ENCODE measurements at places on chromosomes 12 and 14.

- no peak for DNase-seq
These were observed 218.9 kb downstream of the ACSS3 start for GRCh38 chr12:81296556-81297305.

GRCh38 chr12:52279422-52280318 is 5.2 kb downstream of the KRT86 start:
- DNase-seq = no peak

DNA sequence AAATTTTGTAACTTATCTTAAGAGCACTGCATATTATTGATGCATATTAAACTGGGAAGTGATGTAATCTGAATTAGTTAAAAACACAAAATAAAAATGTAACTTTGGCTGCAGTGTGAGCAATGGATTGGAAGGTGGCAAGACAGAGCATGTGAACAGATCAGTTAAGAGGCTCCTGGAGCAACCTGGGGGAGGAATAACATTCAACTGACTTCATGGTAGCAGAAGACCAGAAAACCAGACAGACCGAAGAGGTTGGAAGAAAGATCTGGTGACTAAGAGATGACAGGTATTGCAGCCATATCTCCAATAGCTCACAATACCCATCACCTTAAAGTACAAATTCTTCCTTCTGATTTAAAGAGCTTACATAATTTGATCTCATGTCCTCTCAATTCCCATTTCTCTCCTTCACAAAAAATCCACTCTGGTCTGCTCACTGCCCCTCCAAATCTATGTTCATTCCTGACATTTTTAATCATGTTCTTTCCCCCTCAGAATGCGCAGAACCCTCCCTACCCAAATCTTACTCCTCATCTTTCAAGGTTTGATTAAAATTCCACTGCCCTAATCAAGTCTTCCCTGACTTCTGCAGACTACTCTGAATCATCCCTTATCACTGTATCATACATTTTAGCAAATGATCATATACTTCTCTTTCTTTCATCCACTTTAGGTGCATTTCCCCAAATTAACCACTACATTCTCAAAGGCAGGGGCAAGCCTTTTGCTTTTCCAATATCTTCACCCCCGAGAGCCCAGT is 51.5 kb downstream of the DUSP16 start:
- DNase-seq = no peak

GRCh38 chr12:14906114-14906513 is 20.5 kb upstream of the MGP start:
- DNase-seq = no peak

- no peak for DNase-seq
These were observed 847 bp upstream of the WNT10B start for GRCh38 chr12:48972213-48972951.

DNA sequence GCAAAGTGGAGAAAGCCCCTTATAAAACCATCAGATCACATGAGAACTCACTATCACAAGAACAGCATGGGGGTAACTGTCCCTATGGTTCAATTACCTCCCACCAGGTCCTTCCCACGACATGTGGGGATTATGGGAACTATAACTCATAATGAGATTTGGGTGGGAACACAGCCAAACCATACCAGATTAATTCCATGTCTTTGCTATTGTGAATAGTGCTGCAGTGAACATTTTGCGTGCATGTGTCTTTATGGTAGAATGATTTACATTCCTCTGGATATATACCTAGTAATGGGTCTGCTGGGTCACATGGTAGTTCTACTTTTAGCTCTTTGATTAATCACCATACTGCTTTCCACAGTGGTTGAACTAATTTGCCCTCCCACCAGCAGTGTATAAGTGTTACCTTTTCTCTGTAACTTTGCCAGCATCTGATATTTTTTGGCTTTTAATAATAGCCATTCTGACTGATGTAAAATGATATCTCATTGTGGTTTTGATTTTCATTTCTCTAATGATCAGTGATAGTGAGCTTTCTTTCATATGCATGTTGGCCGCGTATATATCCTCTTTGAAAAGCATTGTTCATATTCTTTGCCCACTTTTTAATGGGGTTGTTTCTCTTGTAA is 29.7 kb upstream of the SAV1 start:
- DNase-seq = no peak

GRCh38 chr12:72522411-72522810 is 250.2 kb downstream of the TRHDE start:
- DNase-seq = no peak

GRCh38 chr12:23536293-23536692 is 413.2 kb downstream of the SOX5 start:
- no peak for DNase-seq

GRCh38 chr14:58571769-58572472 is 65.8 kb upstream of the DACT1 start:
- DNase-seq = peak; percentile 35

- no peak for DNase-seq
These were observed at the start of gene SYNE3 for GRCh38 chr14:95516554-95517181. SYNE3 (minus strand) TSS chr14:95516650; CDS start chr14:95475821, 40,829 bp downstream.

GRCh38 chr12:113069149-113069548 is 12.6 kb downstream of the DTX1 start:
- no peak for DNase-seq

DNA sequence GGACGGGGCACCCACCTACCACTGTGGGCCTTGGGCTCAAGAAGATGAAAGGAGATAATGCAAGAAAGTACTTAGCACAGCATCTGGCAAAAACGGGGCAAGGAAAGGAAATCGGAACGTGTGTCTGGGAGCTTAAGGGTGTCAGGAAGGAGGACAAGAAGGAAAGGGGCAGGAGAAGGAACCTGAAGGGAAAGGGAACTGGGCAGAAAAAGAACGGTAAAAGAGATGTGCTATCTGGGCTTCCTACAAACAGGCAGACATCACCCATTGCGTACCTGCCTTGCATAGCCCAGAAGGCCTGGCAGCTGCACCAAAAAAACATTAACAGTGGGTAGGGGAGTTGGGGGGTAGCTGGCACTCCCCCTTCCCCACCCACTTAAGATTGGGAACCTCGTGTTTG is 958 bp upstream of the REM2 start:
- DNase-seq = no peak

GRCh38 chr12:79897617-79898016 is 37.3 kb downstream of the PPP1R12A start:
- DNase-seq = no peak

- DNase-seq = no peak
These were observed 33.3 kb upstream of the GCH1 start for GRCh38 chr14:54935958-54936357.

GRCh38 chr12:51362747-51363342 is 16.4 kb upstream of the CELA1 start:
- no peak for DNase-seq

GRCh38 chr12:104790296-104791125 is 167.6 kb downstream of the SLC41A2 start:
- DNase-seq = peak; percentile 45

DNA sequence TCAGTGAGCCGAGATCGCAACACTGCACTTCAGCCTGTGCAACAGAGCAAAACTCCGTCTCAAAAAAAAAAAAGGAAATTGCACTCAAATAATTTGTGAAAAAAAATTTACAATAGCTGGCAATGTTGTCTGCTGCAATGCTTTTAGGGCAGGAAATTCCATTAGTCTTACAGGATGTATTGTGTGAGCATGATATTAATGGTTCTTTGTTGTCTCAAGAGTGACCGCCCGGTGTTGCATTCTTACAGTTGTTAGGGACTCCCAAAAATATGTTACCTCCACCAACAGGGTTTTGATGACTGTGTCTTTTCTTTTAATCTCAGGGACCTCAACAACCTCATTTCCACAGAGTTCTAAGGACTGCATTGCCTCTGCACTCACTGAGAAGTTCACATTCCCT is 44.8 kb downstream of the PZP start:
- DNase-seq = no peak

DNA sequence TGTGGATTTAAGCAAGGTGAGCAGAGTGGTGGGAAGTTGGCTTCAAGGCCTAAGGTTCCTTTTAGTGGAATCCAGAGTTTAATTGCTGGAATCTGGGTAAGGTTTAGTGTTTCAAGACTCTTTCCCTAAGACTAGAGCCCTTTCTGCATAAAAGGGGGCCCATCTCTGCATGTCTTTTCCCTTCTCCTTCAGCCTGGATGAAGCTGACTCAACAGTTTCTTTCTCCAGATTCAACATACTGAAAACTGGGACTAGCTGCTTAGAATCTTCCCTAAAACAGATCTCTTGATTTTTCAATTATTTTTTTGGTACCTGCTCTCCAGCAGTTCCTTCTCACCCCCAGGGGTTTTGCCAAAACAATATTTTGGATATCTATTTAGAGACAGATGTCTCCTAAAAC is 34.0 kb downstream of the SLC4A8 start:
- no peak for DNase-seq

DNA sequence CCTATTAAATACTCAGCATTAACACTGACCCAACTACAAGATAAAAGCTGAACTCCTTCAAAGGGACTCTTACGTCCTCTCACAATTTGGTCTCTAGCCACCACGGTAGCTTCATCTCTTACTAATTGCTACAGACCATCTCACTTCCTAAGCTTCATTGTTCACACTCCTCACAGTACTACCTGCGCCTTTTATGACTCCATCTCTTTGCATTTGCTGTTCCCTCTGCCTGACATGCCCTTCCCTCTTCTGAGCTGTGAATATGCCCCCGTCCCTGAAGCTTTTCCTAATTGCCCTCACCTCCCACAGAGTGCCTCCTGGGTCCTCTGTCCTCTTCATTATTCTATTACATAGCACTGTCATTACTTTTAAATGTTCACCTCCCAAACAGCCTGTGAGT is 2.5 kb downstream of the EEA1 start:
- DNase-seq = no peak

- no peak for DNase-seq
These were observed 454.8 kb downstream of the TMTC2 start for GRCh38 chr12:83141460-83141994.

- no peak for DNase-seq
These were observed 12.0 kb downstream of the ADGRD1 start for GRCh38 chr12:130965668-130966067.

GRCh38 chr12:47985596-47986290 is 18.5 kb downstream of the COL2A1 start:
- DNase-seq = no peak

DNA sequence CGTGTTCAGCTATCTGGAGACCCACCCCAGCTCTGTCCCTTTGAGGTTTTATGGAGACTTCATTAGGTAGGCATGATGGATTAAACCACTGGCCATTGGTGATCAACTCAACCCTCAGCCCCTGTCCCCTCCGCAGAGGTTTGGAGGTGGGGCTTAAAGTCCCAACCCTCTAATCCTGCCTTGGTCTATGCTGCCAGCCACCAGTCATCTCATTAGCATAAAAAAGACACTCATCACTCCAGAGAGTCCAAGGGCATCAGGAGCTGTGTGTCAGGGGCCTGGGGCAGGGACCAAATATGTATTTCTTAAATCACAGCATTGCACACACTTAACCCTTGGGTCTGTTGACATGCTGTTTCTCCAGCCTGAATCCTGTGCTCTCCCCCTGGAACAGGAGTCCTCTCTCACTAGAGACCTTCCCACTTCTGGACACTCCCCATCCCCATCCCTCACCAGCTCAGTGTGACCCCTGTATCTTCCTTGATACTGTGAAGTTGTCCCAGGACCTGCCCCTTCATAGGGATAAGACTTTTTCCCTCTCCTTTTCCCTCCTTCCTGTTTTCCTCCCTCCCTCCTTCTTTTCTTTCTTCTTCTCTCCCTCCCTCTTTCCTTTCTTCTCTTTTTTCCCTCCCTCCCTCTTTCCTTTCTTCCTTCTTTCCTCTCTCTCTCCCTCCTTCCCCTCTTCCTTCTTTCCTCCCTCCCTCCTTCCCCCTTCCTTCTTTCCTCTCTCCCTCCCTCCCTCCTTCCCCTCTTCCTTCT is 54.7 kb upstream of the CLMN start:
- no peak for DNase-seq

- no peak for DNase-seq
These were observed 264.2 kb downstream of the RGS6 start for GRCh38 chr14:72196237-72197015.

DNA sequence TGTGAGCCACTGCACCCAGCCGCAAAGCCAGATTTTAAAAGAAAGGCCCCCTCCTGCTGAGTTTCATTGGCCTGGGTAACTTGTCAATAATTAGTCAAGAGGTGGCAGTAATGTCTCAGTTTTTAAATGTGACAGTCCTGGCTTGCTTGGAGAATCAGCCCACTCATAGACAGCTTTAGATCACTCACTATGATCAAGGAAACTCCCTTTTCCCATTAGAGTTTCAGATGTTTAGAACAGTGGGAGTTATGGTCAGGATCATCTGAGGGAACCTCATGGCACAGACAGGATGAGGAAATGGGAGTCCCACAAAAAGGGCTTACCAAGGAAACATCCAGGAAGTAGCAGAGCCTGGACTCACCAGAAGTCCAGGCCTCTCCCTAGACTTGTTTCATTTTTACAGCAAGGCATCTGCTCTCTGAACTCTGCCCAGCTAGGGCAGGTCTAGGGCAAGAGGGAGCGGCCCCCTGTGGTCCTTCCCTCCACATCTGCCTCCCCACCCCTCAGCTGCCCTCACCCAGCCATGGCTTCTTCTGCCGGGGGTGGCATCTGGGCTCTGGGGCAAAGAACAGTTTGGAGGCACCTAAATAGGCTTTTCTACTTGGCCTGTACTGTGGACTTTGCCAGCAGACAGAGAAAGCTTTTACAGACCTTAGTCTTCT is 11.2 kb downstream of the BCL2L14 start:
- DNase-seq = no peak

DNA sequence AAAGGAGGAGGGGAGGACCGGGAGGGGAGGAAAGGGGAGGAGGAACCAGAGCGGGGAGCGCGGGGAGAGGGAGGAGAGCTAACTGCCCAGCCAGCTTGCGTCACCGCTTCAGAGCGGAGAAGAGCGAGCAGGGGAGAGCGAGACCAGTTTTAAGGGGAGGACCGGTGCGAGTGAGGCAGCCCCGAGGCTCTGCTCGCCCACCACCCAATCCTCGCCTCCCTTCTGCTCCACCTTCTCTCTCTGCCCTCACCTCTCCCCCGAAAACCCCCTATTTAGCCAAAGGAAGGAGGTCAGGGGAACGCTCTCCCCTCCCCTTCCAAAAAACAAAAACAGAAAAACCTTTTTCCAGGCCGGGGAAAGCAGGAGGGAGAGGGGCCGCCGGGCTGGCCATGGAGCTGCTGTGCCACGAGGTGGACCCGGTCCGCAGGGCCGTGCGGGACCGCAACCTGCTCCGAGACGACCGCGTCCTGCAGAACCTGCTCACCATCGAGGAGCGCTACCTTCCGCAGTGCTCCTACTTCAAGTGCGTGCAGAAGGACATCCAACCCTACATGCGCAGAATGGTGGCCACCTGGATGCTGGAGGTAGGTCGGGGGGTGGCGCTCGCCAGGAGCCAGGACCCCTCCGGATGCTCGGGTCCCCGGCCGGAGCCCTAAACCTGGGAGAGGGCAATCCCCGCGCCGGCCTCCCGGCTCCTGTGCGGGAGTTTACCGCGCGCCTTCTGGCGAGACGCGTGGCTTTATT is at the start of gene CCND2:
CCND2 (plus strand) TSS at position 111 of the 744 bp plus-strand sequence; CDS start at position 390, 279 bp downstream.
- peak; percentile 67 for DNase-seq

DNA sequence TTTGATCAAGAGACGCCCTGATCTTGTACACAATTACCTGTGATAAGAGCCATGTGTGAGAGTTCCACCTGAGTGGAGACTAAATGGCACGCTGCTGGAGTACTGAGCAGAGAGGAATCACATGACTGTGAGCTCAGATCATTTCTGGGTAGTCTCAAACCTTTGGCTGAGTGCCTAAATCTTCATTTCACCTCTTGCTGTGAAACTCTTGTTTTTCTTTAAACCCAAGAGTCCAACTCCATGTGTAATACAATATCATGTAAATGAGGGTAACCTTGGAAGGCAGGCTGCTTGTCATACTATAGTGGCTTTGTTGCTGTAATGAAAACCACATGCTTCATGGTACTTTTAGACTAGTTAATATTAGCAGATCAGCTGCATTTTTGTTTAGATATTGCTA is 156.9 kb downstream of the CAND1 start:
- no peak for DNase-seq

GRCh38 chr12:10304161-10304574 is 3.5 kb upstream of the KLRD1 start:
- no peak for DNase-seq

Data from stimulated activated CD4-positive, alpha-beta T cell treated with anti-CD3 and anti-CD28 coated beads, Interleukin-2, amount 100 ng/mL, for 48 hours (primary cell).